ENCODE measurements at places on chromosomes 5 and 9. TPM values are rescaled to one million over a fixed set of nuclear protein-coding genes. Genes with fewer than 3 reads are reported as not detected.

Gene GABRA1
- 34.5 TPM for total RNA-seq

Gene RASEF
- 0.73 TPM for total RNA-seq

Gene FGD3
- 1.5 TPM for total RNA-seq

Gene CCDC180
- total RNA-seq, result 14.2 TPM

Gene MELK
- 14.6 TPM for total RNA-seq

Gene KIAA0825
- 25.2 TPM for total RNA-seq

Gene ASPN
- 2.9 TPM for total RNA-seq

Gene PRDM12
- not detected for total RNA-seq

Gene SH3TC2
- total RNA-seq, result 2.6 TPM

Gene KIF12
- total RNA-seq, result 11.6 TPM

Gene ECSCR
- 6.1 TPM for total RNA-seq

Gene TPPP
- total RNA-seq, result 12.2 TPM

Gene SLC2A6
- total RNA-seq, result 9.2 TPM

Gene FAM81B
- total RNA-seq, result 0.73 TPM

Gene IFNA17
- not detected for total RNA-seq

Gene RNF224
- not detected for total RNA-seq

Gene GABRA6
- total RNA-seq, result 4.4 TPM

Gene CCDC183
- total RNA-seq, result 1.7 TPM

Gene ZFAND5
- 205 TPM for total RNA-seq

Gene BRIX1
- total RNA-seq, result 25.2 TPM

Gene PRDM9
- total RNA-seq, result not detected

Gene PPP3R2
- 0.45 TPM for total RNA-seq

Gene CTXN3
- 2.8 TPM for total RNA-seq

Gene CCL27
- not detected for total RNA-seq

Gene CD180
- 0.64 TPM for total RNA-seq

Gene HABP4
- total RNA-seq, result 7.2 TPM

Gene TRIM32
- total RNA-seq, result 13.3 TPM

Gene YTHDC2
- 66.2 TPM for total RNA-seq

Gene KIF4B
- 0.18 TPM for total RNA-seq

Gene SOX30
- 0.18 TPM for total RNA-seq

Gene SLC22A4
- 2.5 TPM for total RNA-seq

Measured in cerebellum (tissue), 4 donors.